ENCODE measurements at places on chromosomes 7 and 10.

DNA sequence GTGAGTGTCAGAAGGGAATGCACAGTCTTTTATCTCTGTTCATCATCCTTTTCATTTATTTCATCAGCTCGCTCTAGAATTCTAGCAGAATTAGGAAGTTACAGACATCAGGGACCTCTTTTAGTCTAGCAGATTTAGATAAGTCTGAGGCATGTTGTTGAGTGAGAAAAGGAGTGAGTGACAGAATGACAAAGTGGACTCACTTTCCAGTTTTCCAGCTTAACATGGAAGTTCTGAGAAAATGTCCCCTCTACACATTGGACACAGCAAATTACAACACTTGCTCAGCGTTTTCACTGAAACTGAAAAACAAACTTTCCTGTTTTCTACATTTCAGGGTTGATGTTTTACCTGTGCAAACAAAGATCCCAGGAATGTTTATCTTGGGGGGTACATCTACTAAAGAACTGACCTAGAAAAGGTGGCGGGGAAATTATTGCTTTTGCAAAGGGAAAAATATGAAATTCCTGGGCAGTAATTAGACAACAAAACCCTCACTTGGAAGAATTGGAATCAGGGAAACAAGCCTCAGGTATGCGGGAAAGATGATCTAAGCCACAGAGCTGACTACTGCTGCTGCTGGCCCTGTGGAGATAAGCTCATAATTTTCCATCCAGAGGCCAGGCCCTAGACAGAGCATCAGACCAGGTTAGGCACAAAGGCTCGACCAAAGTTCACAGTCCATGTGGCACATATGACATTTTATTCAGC, 14.6 kb upstream of the CYP3A5 start:
- H3K4me3 ChIP-seq = no peak overlapping the region
- H3K4me1 ChIP-seq = no peaks in the 10 kb centered on the region
- DNase-seq = no peak
- no peaks in the 10 kb centered on the region for H3K36me3 ChIP-seq
- H3K27ac ChIP-seq = no peak overlapping the region

GRCh38 chr10:71202314-71202713, 10.1 kb upstream of the UNC5B start:
- H3K4me3 ChIP-seq = no peak overlapping the region
- peaks cover 27% of the 10 kb centered on the region for H3K27me3 ChIP-seq
- H3K27ac ChIP-seq = no peak overlapping the region
- no peaks in the 10 kb centered on the region for H3K36me3 ChIP-seq
- no peak for DNase-seq
- H3K4me1 ChIP-seq = no peaks in the 10 kb centered on the region

DNA sequence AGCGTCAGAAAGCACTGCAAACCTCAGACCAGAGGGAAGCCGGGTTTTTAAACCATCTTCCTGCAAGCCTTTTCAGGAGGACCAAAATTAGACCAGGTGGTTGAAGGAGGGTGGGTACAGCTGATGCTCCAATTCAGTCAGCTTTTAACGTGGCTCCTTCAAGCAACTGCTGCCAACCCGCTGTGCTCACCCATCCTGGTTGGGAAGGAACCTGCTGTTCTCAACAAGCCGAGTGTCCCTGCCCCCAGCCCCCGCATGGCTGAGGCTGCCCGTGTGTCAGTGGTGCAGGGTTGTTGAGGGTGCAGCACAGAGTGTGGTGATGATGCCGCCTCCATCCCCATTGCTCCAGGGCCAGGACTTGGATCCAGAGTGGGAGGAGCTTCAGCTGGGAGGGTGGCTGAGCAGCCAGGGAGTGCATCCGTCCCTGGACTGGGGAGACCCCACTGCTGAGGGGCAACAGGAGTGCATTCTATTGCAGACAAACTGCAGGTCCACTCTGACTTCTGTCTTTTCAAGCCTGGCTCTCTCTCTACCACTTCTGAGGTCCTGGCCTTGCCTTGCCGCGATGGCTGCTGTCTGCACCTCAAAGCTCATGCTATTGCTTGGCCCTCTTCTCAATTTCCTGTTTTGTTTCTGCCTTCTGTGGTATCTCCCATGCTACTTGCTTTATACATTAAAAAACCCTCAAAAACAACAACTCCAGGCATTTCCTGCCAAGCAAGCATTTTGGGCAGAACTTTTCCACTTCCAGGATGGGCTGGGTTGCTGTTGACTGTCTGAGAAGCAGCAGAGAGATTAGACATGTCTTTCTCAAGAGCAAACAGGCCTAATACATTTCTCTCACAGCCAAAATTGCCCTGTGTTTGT, 134.7 kb downstream of the DNAJB6 start:
- H3K27ac ChIP-seq = peak overlapping the region; percentile 79
- peaks cover 22% of the 10 kb centered on the region for H3K36me3 ChIP-seq
- peak; percentile 42 for DNase-seq
- H3K27me3 ChIP-seq = peaks cover under 1% of the 10 kb centered on the region

DNA sequence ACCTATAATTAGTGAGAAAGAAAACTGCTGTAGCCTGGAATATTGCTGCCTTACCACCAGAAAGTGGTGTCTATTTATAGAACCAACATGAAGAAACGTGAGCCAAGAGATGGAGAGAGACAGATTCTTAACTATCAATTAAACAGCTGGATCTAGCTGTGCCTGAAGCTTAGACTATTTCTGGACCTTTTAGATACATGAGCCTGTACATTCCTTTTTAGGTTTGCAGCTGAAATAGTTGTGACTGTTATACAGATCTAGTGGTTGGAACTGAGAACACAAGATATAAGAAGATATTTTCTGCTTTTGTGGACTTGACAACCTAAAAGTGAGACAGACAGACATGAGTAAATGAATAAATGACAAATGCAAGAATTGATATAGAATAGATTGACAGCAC, 73.4 kb downstream of the CDK14 start:
- H3K27ac ChIP-seq = no peak overlapping the region
- DNase-seq = no peak
- no peaks in the 10 kb centered on the region for H3K36me3 ChIP-seq
- no peak overlapping the region for H3K4me3 ChIP-seq

- no peaks in the 10 kb centered on the region for H3K4me1 ChIP-seq
- H3K27me3 ChIP-seq = no peaks in the 10 kb centered on the region
- no peaks in the 10 kb centered on the region for H3K36me3 ChIP-seq
- H3K27ac ChIP-seq = no peak overlapping the region
- DNase-seq = no peak
- H3K4me3 ChIP-seq = no peak overlapping the region
Measured at GRCh38 chr7:91407942-91408341, 143.7 kb downstream of the FZD1 start.
